Gastrocnemius medialis (tissue), 4 donors: ENCODE measurements at places on chromosomes 16 and 17.

DNA sequence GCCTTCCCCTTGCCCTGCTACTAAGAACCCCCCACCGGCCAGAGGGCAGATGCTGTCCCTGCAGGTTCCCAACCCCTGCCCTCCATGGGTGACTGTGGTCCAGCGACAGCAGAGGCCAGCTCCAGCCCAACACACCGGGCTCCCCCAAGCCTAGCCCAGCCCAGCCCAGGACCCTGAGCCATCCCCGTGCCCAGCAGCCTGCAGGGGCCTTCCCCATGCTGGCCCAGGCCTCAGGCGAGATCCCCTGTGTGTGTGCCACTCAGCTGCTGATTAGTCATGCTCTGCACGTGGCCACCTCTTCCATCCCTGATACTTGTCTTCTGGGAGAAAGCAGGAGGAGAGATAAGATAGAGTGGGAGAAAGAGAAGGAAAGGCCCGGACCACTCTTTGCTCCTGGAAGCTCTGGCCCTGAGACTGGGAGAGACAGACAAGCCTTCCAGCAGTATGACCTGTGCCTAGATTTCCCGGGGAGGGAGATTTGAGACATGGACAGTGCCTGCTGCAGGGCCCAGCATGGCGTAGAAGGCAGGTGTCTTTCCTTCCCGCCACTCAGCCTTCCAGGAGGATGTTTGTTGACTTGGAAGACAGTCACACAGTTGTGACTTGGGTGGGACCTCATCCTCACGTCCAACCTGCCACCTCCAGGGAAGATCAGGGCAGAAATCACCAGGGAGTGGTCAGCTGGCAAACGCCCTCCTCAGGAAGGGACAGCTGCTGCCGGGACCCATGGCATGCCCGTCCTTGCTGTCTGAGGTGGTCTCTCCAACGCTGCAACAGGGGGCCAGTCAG is 41.3 kb upstream of the RASD1 start:
- DNase-seq, result no peak

GRCh38 chr16:72639494-72639893 is 408.4 kb downstream of the ZFHX3 start:
- no peak for DNase-seq

DNA sequence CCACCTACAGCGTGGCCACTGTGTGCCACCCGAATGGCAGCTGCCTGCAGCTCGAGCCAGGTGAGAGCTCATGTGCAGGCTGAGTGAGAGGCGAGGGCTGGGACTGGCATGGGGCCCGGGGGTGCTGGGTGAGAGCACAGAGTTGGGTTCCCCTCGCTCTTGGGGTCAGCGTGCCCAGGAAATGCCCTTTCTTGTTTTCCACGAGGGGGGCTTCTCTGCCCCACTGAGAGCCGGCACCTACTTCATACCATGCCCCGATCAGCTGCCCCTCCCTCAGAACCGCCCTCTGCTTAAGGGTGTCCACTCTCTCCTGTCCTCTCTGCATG is 10.1 kb downstream of the ACE start:
- no peak for DNase-seq

- no peak for DNase-seq
These were observed at the start of gene PLEKHH3 for GRCh38 chr17:42676424-42677011. Gene PLEKHH3, minus strand, starts transcription at chr17:42676994. Its CDS starts 431 bp downstream, at chr17:42676563.

- DNase-seq, result no peak
These were observed 14.5 kb downstream of the CCL11 start for GRCh38 chr17:34299956-34300577.

GRCh38 chr16:10880594-10881452 is 3.8 kb downstream of the CIITA start:
- DNase-seq, result no peak

- peak; percentile 44 for DNase-seq
These were observed at the start of gene CBFA2T3 for GRCh38 chr16:88977018-88977811. Gene CBFA2T3, minus strand, starts transcription at chr16:88977207. Its CDS starts 400 bp downstream, at chr16:88976807.

GRCh38 chr17:18377437-18378204 is at the start of gene EVPLL:
Gene EVPLL, plus strand, starts transcription at chr17:18377778. Its CDS starts 3,160 bp downstream, at chr17:18380938.
- no peak for DNase-seq

GRCh38 chr16:87192452-87193073 is 124.6 kb downstream of the C16orf95 start:
- DNase-seq, result no peak

GRCh38 chr17:66330646-66331037 is 28.2 kb downstream of the PRKCA start:
- no peak for DNase-seq

GRCh38 chr16:47687694-47688093 is 226.6 kb downstream of the PHKB start:
- no peak for DNase-seq

DNA sequence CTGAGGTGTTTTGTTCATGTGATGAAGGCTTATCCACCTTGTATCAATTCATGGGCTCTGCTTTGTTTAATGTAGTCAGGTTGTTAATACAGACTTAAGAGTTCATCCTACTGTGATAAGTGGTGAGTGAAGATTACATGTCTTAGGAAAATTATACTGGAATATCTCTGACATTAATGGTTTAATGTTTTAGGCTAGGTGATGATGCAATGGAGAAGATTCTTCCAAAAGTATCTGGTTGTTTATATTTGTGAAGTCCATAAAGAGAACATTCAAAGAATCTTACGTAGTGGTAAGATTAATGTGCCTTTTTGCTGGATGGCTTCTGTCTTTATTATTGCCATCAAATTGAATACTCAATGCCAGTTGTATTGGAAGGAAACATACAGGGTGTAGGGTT is 236.4 kb downstream of the BCAS3 start:
- DNase-seq, result no peak

GRCh38 chr17:71494062-71494855 is 626.6 kb upstream of the SOX9 start:
- DNase-seq, result no peak

- no peak for DNase-seq
These were observed 35.8 kb downstream of the AMFR start for GRCh38 chr16:56389554-56389953.

DNA sequence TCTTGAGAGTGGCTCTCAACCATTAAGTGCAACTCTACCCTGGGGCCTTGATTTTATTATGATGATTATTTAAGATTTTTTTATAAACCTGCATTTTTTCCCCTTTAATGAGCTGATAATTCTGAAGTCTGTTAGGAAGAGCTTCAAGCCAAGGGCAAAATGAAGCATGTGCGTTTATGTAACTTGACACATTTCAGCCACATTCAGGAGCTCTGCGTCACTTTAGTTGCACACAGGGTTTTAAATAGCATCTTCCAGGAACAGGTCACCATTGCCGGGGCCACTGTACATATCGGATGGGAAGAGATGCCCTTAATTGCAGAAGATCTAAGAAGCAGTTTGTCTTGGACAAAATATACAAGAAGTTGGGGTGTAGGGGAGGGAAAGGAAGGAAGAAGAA is 89.6 kb downstream of the BMERB1 start:
- peak; percentile 63 for DNase-seq

GRCh38 chr17:16255481-16255921 is 38.5 kb downstream of the PIGL start:
- peak; percentile 54 for DNase-seq

- DNase-seq, result no peak
These were observed 66.3 kb downstream of the MRC2 start for GRCh38 chr17:62693616-62694409.

GRCh38 chr16:5036228-5037156 is 2.8 kb upstream of the NAGPA start:
- DNase-seq, result no peak

DNA sequence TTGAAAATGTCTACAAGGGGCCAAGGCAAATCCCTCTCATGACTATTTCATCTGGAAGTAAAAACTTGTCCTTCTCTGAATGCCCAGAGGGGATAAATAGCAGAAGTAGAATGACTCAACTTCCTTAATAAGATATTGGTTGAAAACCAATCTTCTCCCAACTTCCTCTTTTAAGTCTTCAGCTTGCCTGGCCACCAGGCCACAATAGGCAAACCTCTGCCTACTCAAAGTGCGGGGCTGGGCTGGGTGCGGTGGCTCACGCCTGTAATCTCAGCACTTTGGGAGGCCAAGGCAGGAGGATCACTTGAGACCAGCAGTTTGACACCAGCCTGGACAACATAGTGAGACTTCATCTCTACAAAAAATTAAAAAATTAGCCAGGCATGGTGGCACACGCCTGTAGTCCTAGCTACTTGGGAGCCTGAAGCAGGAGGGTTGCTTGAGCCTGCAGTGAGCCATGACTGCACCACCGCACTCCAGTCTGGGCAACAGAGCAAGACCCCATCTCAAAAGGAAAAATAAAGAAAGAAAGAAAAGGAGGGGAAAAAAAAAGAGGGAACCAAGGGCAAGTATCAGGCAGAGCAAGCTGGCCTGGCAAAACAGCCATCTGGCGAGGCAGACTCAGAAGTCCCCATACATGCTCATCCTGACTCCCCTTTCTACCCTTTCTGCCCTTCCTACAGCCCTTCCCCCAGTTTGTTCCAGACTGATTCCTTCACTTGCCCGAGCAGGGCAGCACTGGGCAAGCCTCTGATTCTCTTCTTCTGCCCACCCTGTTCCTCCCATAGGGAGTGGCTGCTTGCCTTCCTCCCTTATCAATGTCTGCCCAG is 20.6 kb downstream of the MAP3K14 start:
- DNase-seq, result no peak

DNA sequence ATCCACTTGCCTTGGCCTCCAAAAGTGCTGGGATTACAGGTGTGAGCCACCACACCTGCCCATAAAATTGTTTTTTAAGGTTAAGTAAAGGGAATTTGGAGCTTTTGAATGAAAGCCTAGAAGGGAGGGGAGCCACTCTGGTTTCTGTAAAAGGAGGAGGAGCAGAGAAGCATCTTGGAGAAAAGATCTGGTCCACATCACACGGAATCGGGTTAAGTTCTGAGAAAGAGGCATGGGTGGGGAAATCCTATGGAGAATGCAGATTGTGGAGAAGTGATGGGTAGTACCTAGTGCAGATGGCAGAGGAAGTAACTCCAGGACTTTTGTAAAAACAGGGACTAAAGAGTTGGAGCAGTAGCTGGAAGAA is 18.3 kb upstream of the CEP112 start:
- DNase-seq, result no peak

GRCh38 chr16:588889-589657 is 793 bp upstream of the RAB40C start:
- peak; percentile 96 for DNase-seq

- no peak for DNase-seq
These were observed 27.5 kb downstream of the TRPV2 start for GRCh38 chr17:16442594-16443510.

DNA sequence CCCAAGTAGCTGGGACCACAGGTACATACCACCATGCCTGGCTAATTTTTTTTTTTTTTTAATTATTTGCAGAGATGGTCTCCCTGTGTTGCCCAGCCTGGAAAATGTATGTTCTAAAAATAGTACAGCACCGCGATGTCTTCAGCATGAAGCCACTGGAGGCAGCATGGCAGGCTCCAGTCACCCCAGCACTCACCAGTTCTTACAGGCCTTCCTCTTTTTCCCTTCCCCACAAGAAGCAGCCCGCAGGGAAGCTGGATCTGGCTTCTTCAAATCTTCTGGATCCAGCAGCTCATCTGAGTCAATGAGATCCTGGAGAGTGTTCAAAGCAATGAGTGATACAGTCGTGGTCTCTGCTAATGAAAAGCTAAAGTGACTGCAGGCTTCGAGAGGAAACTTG is 16.2 kb downstream of the CIAPIN1 start:
- DNase-seq, result no peak
